ENCODE measurements at places on chromosomes 7 and 10.

DNA sequence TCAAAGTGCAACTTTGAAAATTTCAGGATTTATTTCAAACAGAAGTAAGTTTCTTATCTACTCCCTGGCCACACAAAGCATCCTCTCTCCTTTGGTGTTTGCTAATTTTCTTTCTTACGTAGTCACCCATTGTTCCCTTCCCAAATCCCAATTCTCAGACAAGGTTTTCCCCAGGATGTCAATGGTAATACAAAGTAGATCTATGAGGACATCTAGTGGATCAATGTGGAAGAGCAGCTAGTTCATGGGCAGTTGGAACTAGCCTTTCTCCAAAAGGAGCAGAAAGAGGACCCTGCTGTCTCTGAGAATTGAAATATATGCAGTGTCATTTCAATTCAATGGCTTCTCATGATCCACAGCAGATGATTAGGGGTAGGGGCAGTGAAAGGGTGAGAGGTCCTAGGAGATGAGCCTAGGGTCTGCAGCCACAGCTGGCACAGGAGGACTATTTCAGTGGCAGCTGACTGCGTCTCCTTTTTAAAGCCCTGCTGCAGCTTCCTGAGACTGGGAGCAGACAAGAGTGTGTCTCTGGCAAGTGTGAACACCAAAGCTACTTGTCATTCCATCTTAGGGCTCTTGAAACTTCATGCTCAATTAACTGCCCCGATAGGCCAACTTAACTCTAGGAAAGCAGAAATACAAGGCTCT lies 632.6 kb downstream of the KCNMA1 start:
- peak; percentile 50 for DNase-seq

GRCh38 chr10:114628106-114628505 lies 30.0 kb downstream of the ABLIM1 start:
- DNase-seq, result no peak

DNA sequence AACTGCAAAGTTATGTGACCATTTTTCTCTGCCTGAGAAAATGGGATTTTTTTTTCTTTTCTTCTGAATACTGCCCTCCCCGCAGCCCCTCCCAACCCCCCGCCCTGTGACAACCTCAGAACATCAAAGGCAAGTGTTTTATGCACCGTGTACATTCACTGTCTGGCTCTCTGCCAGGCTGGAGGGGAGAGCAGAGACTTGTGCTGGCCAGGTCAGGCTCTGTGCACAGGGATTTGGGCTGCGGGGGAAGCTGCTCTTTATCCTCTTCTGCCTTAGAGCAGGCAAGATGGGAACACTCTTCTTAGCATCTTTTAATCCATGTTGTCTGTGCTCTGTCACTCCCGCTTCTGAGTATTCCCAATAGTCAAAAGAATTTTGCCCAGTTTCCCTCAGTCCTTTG lies 195.1 kb downstream of the CCSER2 start:
- DNase-seq, result peak; percentile 34

DNA sequence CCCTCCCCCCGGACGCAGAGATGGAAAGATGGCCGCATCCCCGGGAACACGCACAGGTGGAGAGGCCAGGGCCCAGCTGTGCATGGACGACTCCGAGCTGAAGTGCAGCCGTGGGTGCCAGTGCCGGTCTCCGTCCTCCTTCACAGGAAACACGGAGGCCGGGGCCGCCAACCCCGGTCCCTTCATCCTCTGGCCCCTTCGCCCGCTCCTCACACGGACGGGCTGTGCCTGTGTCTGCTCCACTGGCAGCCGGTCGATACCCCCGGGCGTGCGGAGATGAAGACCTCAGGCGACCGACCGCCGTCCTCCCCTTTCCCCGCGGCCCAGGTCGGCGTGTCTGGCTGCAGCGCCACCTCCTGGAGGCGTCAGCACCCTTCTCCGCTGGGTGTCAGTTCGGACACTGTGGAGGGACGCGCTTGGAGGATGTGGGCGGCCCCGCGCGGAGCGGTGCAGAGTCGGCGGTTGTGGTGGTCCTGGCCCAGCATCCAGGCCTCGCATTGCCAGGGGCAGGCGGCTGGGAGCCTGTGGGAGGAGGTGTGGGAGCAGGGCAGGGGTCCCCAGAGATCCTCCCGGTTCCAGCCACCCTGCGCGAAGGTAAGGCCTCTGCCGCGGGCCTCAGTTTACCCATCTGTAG lies 9.9 kb downstream of the ZNF511 start:
- DNase-seq, result peak; percentile 72

DNA sequence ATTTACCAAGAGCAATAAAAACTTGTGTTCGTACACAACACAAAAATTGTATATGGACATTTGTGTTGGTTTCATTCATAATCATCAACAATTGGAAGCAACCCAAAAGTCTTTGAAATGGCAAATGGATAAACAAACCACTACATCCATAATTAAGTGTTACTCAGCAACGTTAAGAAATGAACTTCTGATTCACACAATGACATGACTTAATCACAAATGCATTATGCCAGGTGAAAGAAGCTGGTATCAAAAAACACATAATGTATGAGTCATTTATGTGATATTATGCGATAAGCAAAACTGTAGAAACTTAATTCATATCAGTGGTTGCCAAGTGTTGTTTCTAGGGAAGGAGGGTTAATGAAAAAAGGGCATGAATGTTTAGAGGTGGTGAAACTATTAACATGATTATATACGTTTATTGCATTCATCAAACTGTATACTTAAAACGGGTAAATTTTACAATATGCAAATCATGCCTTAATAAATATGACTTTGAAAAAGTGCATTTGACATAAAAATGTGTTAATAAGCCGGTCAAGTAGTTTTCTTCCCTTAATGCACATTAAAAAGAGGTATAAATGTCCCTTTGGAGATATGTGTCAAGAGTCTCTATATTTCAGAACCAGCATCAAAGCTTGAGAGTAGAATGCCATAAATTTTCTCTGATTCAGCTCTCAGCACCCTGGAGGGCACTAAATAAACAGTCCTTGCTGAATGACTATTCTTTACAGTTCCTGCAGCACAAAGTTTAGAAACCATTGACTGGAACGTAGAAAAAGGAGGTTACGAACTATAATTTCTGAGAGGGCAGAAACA lies 84.8 kb upstream of the GRM3 start:
- DNase-seq, result no peak

- peak; percentile 61 for DNase-seq
These were observed 1.1 kb upstream of the TRIP6 start for GRCh38 chr7:100865938-100866728.

DNA sequence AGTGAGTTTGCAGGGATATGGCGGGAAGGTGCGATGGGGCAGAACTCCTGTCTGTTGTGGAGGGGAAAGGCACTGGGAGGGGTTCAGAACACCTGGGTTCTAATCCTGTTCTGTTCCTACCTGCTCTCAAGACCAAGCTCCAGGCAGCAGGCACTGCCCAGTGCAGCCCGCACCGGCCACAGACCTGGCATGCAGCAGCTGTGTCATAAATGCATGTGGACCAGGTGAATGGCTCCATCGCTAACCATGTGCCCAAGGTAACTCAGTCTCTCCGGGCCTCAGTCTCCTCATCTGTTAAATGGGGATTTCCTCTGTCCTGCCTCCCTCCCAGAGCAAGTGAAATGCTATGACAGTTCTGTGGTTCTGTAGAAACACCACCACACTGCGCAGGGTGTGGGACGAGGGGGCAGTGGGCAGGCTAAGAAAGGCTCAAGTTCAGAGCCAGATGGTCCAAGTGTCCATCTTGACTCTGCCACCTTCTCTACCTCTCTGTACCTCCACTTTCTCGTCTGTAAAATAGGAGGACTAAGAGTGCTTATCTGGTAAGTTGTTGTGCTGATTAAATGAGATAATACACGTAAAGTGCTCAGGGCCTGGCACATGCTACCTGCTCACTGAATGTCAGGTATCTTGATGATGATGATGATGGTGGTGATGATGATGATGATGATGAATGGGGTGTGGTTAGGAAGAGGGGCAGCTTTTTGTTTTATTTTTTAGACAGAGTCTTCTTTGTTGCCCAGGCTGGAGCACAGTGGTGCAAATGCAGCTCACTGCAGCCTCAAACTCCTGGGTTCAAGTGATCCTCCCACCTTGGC lies 22.9 kb downstream of the ATP6V1F start:
- DNase-seq, result no peak

GRCh38 chr7:147053746-147054145 lies 937.1 kb downstream of the CNTNAP2 start:
- no peak for DNase-seq

GRCh38 chr10:114526126-114526503 lies 121.8 kb upstream of the AFAP1L2 start:
- no peak for DNase-seq

DNA sequence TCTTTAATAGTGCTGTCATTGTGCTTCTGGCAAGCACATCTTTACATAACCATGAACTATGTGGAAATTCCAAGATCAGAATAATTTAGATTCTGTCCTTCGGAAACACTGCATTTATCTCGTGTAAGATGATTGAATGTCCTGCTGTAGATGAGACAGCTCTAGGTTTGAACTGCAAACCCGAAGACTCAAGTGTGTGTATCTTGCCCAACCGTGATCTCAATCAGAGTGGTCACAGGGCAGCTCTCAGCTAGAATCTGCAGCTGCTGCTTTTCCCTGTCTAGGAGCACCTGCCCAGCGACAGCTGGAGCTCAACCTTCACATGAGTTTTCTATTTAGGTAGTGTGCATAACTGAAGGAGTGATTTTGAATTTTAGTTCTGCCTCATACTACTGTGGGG lies 17.5 kb upstream of the KIF20B start:
- no peak for DNase-seq

DNA sequence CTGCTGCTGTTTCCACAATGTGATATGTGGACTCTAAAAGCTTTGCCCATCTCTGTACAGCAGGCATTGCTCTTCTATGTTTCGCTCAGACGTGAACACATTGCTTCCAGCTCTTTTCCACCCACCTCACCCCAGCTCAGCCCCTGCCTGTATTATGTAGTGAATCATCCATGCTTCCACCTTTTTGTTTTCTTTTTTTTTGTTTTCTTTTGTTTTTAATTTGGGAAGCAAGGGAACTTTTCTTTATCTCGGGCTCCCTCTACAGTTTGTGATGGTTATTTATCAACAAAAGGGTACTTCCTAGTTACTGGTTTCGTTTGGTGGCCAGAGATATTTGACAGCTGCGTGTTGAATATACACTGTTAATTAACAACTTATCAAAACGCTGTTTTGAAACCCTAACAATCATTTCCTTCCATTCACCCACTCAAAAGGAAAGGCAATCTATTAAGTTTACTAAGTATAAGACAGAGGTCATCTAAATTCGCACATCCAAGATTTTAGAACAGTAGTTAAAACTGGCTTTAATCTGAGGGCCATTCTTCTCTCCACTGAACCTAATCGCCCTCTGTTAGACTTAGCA lies 127.9 kb upstream of the STK17A start:
- peak; percentile 79 for DNase-seq

- no peak for DNase-seq
These were observed 175.6 kb downstream of the FAM107B start for GRCh38 chr10:14598809-14599764.

DNA sequence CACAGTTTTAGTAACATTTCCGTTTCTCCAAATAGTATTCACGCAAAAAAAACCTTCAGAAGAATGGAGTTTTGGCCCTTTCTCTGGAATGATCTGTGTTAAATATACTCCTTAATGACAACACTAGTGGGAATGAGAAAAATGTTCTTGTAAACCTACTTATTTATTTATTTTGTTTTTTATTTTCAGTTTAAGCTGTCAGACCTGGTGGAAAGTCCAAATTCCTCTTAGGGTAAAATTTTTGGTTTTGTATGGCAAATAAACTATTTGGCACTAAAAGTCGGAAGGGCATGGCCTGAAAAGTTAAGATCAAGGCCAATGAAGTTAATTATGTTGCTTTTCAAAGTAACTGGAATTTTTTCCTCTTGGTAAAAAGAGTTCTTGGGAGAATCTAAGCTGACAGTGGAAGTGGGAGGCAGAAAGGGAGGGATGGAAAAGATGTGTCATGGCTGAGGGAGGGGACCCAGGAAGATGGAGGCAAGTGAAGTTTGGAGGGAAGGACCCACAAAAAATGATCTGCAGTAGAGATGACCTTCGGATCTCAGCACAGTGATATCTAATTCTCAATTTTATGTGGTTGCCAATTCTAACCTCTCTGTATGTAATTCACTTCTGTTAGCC lies 33.5 kb upstream of the VPS41 start:
- DNase-seq, result no peak

GRCh38 chr10:116257785-116258184 lies 15.2 kb downstream of the GFRA1 start:
- no peak for DNase-seq

- peak; percentile 85 for DNase-seq
These were observed 14.7 kb upstream of the MICALL2 start for GRCh38 chr7:1473864-1474512.

GRCh38 chr7:45123913-45124710 lies 12.6 kb upstream of the TBRG4 start:
- DNase-seq, result no peak

DNA sequence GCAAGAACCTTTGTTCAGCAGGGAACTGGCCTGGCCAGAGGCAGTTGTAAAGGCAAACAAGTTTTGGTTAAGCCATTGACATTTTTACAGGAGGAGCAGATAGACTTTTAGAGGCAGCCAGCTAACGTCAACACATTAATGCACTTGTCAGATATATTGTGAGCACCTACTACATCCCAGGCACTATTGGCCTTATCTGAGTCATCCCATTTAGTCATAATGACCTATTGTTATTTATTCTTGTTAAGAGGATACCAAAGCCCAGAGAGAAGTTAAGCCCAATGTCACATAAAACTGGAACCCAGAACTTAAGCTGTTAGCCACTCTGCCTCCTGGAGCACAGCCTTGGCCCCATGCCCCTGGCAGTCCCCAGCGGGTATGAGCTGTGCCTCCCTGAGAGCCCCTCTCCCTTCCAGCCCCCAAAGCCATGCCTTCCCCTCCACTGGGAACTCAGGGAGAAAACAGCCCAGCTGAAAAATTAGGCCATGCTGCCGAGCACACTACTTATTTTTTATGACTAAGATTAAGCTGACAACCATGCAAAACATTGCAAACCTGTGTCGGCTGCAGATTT lies 32.7 kb upstream of the TRIM8 start:
- DNase-seq, result peak; percentile 61

DNA sequence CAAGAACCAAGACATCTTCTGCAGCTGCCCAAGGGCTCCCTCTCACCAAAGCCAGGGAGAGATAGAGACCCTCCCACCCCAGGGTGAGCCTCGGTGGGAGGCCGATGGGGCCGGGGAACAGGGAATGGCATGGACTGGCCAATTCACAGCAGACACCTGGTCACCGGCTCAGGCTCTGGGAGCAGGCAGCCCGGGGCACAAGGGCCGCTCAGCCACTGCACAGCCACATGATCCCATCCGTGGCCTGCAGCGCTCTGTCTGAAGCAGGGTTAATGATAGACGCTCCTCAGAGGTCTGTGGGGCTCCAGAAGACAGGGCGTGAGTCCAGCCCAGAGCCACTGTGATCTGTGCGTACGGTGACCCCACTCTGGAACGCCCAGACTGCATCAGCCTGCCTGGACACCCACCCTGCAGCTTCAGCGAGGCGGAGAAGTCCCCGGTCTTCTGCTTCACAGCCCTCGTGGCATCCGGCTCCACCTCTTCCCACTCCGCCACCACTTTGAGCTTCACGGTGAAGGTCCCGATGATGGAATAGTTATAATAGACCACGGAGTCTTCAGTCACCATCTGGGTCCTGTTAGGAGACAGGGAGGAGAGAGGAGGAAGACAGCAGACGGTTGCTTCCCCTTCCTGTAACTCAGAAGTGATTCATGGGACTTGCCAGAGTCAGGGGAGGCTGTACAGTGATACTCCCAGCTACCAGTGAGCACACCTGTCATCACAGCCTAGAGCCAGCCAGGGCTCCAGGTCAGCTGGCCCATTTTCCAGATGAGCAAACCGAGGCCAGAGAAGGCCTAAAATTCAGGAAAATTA lies 14.0 kb downstream of the TMEM130 start:
- peak; percentile 89 for DNase-seq

GRCh38 chr10:110843031-110843430 lies 28.7 kb upstream of the PDCD4 start:
- no peak for DNase-seq

- peak; percentile 29 for DNase-seq
These were observed 34.8 kb downstream of the VKORC1L1 start for GRCh38 chr7:65907501-65908198.

All from kidney tubule cell (primary cell).